GM12891 (cell line): ENCODE measurements at places on chromosomes 2 and 18.

DNA sequence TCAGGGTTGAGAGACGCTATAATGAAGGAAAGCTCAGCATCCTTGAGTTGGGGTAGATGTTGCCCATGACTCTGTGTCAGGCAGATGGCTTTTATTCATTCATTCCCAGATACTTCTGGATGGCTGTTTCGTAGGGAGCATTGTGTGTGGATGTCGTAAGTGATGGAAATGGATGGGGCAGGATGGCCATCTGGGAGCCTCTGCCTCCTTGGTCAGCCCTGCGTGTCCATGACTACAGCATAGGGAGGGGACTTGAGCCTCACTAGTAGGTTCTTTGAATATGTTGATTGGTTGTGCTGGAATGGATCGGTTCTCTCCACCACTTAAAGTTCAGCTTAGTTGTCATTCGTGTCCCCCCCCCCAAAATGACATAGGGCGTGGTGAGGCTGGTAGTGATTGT, 44.9 kb downstream of the TGOLN2 start:
- no peak for DNase-seq

DNA sequence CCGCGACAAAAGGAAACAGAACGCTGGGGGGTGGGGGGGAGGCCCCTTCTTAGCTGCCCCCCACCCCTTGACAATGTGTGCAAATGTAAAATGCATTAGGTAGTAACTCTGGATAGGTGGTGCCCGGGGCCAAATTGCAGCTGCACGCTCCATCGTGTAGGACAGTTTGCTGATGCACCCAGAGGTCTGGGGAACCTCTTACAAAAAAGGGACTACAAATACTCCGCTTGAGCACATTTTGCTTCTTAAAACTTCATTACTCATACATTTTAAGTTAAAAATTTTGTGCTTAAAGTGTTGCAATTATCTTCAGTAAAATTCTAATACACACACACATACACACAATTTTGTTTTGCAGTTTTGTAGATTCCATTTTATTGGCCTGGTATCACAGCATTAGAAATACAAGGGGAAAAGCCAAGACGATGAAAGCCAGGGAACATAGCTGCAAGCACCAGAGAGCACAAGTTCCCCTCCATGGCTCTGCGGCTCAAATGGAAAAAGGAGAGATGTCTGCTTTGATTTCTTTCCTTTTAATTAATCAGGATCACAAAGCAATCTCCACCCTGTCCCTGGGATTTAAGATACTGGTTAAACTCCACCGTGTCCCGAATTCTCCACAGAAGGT, 582.1 kb downstream of the ZEB2 start:
- DNase-seq, result no peak

- no peak for DNase-seq
These were observed 1637.7 kb upstream of the LRRTM1 start for GRCh38 chr2:81942136-81942680.

GRCh38 chr2:85584857-85585780, 888 bp downstream of the VAMP5 start:
- no peak for DNase-seq

DNA sequence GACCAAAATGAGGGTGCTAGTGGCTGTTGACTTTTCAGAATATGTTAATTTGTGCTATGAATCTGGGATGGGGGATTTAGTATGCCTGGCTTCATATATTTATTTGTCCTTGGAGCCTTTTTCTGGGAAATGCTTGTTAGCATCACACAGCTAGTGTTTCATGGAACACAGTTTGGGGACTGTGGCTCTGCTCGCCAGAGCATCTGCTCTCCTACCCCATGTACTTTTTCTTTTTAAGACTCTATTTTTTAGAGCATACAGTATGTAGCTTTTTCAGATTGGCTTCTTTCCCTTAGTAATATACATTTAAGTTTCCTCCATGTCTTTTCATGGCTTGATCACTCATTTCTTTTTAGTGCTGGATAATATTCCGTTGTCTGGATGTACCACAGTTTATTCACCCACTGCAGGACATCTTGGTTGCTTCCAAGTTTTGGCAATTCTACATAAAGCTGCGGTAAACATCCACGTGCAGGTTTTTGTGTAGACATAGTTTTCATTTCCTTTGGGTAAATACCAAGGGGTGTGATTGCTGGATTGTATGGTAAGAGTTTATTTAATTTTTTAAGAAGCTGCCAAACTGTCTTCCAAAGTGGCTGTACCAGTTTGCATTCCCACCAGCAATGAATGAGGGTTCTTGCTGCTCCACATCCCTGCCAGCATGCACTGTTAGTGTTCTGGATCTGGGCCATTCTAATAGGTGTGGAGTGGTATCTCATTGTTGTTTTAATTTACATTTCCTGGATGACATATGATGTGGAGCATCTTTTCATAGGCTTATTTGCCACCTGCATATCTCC, 44.1 kb downstream of the EFR3B start:
- no peak for DNase-seq

DNA sequence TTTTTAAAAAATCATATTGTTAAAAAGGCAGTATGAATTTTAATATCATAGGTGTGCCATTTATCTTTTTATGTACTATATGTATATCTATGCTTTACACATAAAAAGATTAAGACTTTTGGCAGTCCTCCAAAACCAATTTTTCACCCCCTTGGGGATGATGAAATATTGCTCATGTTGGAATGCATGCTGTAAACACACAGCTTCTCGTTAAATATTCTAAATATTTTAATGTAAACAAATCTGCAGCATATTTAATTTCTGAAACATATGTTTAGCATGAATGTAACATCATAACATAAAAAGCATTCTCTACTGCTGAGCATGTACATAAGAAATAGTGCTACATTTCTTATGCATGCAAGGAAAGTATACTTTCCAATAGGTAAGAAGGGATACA, 484.3 kb upstream of the LRATD1 start:
- no peak for DNase-seq

DNA sequence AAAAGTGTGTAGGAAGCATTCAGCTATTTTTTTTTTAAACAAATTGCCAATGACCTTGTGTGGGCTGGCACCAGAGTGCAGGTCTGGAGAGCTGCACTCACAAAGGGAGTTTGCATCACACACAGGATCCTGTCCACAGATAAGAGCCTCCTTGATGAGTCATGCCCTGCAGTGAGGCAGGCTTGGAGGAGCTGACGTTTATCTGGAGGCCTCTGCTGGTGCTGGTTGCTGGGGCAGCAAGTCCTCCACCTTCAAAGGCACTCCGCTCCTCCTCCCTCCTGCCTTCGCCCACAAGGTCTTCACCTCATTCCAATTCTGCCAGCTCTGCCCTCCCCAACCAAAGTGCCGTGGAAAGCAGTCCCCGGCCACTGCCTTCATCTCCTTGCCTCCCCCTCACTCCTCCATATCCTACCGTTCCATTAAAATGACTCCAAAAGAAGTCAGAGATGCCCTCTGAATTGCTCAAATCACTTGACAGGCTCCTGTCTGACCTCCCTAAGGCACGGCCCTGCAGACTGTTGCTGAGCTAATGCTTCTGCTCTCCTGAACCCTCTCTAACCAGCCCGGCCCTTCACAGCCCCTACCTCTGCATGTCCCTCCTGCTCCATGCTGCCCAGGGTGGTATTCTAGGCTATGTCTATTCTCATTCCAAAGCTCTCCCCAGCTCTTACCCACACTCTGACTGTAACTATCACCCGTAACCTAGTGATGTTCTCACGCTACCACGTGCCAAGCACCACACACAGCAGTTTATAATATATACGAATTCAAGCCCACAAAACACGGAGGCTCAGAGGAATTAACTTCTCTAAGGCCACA, 30.9 kb downstream of the LONRF2 start:
- DNase-seq, result no peak

- DNase-seq, result no peak
These were observed 169.3 kb downstream of the SETBP1 start for GRCh38 chr18:44850001-44850400.

DNA sequence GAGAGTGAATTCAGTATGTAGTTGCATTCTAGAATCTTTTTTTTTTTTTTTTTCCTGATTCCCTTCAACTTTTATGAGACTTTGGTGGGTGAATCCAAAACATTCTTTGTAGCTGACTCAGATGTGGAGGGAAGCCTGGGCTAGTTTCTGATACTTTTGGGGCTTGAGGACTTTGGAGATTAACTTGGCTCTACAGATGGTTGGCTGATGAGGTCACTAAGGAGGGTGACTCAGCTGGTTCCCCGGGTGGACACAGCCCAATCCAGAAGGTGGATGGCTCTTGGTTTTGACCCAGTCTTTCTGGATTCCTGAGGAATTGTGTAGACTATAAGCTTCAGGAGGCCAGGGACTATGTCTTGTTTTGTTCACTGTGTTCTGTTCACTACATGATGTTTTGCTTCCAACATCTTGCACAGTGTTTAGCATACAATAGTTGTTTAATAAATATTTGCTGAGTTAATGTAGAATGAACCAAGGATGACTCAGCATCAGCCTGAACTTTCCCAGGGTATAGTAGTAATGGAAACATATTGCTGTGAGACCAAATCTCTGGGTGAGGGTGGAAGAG, 30.5 kb downstream of the LAMA3 start:
- DNase-seq, result no peak

DNA sequence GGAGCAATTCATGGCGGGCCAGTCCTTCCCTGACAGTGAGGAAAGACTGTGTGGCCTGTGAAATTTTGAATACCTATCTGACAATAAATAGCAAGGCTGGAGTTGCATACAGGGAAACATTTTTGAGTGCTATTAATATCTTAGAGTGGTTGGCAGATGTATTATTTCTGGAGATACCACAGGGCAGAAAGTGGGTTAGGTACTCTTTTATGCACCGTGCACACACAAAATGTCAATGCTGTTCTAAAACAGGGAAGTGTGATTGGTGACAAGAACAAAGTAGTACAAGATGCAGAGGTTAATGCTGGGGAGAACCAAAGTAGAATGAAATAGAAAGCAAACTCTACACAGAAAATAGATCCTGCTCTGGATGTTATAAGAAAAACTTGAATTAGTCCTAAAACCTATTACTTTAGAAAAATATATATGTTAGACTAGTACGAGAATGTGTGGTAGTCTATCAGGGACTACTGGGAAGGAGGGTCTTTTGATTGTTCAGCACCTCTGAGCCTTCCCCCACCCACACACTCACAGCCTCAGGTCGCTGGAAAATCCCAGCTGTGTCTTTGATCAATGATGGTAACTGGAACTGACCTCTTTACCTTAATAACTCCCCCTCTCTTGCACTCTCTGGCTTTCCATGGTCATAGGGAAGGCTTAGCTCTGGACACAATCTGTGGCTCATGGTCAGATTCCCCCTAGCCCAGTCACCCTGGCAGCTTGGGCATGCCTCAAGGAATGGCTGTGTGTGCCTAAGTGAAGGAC, 58.2 kb downstream of the SERPINB8 start:
- no peak for DNase-seq

DNA sequence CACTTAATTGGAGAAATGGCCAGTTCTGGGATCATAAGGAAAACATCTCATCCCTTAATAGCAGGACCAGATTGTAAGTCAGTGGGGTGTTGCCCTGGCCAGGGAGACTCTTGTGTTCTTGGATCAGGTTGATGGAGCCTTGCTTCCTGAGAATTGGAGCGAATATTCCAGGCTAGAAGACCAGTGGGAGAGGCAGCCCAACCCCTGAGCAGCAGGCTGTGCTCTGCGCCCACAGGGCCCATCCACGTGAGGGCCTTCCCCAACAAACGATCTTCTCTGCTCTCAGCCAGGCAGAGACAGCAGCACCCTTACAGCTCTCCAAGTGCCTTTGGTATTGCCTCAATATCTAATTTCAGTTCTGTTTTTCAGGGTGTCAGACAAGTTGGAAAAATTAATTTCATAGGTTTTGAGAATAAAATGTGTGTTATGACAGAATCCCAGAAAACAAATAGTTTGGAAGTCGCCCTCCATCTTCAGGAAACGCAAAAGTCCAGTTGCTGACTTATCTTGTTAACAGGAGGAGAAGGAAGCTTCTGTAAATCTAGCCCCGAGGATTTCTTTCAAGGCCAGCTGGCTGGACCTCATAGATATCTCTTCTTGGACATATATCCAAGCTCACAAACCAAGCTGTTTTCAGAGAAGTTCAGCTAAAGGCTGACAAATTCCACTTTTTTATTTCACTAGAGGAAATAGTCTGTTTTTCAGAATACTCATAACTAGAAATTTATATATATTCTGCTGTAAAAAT, 105.5 kb downstream of the COPS8 start:
- no peak for DNase-seq

DNA sequence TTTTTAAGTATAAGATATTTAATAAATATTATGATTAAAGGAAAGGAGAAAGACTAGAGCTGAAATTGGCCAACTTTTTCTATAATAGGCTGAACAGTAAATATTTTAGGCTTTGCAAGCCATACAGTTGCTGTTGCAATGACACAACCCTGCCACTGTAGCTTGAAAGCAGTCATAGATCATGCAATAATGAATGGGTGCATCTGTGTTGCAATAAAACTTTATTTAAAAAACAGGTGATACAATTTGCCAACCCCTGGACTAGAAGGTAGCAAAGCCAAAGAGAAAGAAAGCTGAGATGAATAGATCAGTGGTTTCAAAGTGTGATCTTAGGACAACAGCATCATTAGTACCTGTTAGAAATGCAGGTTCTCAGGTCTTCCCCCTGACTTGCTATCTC, 219.1 kb downstream of the SETBP1 start:
- DNase-seq, result no peak
